ENCODE measurements at places on chromosomes 2 and 18.
A peak's percentile ranks its signal among the peaks of the same experiment; 100 is the strongest.

DNA sequence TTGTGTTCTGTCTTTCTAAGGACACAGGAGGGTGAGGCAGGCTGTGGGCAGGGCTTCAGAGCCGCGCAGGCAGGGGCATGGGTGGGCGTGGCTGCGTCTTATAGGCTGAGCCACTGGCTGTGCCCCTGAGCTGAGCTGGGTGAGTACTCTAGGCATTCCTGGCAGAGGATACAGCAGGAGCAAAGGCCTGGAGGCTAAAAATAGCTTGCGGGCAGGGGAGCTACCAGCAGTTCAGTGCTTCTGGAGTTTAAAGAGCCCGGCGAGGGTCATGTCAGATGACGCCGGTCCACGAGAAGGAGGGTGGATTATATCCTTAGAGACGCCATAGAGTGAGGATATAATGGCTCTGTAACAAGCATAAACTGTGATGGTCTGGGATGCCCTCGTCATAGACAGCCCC, 31.5 kb upstream of the PDIA6 start:
- DNase-seq: no peak

DNA sequence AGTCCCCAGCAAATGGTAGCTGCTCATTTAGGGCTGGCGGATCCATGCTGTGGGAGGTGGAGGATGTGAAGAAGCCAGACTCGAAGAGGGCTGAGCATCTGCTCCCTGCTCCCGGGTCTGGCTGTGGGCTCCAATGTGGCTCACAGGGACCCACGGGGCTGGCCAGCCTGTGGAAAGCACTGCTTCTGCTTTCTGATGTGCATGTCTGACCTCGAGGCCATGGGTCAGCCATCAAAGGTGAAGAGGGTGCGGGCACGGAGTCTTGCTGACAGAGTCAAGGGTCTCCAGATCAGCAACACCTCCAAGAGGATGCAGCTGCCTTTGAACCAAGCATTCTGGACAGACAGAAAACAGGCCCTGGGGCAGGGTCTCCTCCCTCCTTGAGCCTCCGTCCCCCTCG, 178.2 kb downstream of the INHBB start:
- DNase-seq: no peak

- DNase-seq: no peak
These were observed 5.2 kb upstream of the TMEM177 start for GRCh38 chr2:119673796-119674195.

GRCh38 chr2:203631068-203631757, 75.2 kb upstream of the CD28 start:
- DNase-seq: no peak

DNA sequence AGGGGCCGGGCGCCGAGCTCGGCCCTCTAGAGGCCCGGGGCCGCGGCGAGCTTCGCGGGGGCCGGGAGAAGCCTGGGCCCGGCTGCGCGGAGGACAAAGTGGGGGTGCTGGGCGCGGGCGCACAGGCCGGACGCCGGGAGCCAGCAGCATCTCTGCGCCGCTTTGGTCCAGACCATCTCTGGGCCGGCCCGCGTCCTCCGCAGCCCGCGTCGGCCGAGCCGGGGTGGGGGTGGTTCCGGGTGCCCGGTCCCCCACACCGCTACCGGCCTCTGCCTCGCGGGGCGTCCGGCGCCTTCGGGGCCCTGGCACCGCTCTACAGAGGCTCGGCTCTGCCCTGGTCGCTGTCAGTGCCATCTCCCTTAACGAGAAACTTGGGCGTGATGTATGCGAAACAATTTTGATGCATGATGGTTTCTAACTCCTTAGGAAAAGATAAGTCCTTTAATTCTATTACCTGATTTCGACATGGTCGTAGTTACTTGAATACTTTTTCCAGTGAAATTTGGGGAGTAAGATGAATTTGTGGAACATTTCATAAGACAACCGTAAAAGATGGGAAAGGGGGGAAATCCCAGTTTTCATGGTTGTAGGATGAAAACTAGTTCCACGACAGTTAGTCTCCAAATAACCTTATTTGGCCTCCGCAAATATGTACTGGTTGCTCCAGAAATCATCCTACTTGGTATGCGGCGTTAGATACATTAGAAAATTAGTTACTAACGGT, 562 bp downstream of the TWSG1 start:
- DNase-seq: peak; percentile 56

DNA sequence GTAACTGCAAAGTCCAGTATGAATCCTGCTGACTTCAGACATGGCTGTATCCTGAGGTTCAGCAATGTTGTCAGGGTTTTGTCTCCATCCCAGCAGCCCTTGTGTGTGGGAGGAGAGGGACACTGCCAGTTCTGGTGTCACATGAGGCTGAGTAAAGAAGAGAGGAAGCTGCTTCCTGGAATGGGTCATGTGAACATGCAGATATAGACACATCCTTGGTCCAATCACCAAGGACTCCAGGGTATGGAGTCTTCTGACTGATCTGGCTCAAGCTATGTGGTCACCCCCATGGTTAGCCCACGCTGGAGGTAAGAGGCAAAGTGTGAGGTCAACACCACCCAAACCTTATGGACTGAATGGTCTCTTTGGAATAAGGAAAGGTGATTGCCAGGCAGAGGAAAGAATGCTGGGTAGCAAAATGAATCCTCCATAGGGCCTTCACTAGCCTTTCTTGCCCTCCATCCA, 134.4 kb upstream of the SLC1A4 start:
- DNase-seq: no peak

DNA sequence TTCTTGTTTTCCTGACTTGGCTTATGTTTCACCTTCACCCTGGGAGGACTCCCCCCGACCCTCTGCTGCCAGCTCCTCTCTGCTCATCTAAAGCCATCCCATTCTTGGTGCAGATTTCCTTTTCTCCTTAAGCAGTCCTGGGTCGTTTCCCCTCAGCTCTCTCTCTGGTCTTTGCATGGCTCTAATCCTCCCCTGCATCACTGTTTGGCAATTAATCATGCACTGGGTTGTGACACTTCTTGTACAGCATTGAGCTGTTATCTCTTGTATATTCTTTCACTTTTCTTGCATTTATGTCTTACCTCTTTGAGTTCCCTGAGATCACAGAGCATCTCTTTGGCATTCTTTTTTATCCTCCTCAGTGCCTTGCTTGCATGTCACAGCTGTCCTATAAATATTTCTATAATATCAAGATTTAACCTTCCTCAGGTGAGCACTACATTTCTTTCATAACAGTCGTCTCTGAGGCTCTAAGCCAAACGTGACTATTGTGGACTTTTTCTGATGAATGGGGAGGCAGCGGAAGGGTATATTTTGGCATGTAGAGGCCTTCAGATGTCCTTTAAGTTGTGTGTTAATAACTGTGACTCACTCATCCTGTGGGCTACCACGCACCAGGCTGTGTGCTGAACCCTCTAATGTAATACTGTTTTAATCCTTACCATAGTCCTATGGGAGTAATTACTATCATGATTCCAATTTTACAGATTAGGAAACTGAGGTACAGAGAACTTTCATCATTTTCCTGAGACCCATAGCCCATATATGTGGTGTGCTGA, 507.5 kb downstream of the SLC4A3 start:
- DNase-seq: no peak

Data from anterior cingulate cortex (tissue), 58 donors.